ENCODE measurements at places on chromosomes 12 and 14.

DNA sequence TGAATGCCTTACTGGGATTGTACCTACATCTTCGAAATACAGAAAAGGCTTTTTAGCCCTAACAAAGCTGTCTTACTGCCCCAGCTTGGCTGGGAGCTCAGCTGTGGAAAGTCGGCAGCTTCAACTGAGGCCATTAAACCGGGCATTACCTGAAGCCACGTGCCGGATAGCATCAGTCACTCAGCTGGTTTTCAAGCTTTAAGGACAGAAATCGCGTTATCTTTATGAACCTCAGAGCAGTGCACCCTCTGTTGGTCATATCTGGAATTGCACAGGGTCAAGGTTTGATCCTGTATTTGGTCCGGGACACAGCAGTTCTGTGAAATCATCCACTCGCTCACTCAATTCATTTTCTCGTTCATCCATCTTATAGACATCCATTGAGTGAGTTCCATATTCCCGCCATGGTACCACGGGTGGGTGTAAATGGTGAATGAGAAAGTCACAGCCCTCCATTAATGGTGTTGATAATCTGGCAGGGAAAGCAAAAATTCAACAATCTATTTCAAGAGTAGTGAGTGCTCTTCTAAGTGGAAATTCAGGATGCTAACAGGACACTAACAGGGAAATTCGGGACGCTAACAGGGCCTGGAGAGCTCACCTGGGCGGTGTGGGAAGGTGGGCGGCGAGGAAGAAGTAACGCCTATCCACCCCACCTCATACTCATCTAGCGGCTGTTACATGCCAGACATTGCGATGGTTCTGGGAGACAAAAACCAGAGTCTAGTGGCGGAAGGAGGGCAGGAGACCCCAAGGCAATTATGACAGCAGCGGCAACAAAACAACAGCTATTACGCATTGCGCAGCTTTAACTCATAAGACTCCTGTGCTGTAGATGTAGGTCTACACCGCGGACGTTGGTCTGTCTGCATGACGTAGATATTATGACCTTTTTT lies 60.6 kb upstream of the TCL1A start:
- peak; percentile 16 for DNase-seq

GRCh38 chr12:2387103-2387834 lies 334.5 kb downstream of the CACNA1C start:
- DNase-seq: no peak

DNA sequence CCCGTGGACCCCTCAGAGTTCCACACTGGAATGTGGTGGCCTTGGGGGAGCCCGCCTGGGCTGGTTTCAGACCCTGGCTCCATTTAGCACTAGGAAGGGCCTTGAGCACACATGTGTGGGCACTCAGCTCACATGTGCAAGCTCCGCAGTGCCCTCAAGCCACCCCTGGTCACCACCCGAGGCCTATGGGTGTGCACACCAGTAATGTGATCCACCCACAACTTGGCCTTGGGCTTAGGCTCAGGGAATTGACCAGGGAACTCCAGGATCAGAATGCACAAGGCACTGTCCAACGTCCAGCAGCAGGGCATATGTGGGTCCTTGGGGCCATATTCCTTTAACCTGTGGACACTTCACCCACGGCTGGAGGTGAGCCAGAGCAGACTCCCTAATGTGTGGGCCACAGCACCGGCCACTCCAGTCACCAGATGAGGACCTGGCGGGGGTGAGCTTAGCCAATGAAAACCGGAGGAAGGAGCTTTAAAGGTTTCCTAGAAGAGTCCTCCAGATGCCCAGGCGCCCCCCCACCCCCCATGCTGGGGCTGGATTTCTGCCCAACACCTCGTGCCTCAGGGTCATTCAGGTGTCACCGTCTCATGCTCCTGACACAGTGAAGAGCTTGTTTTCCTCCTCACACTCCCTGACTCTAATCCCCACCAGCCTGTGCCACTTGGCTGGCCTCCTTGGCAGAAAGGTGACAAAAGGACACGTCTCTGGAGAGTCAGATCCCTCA lies 209.2 kb downstream of the ZFP36L1 start:
- DNase-seq: no peak

GRCh38 chr14:64879635-64880220 lies at the start of gene SPTB:
TSS of gene SPTB (minus strand) at chr14:64879907. CDS start at chr14:64823094, 56,813 bp downstream.
- no peak for DNase-seq

DNA sequence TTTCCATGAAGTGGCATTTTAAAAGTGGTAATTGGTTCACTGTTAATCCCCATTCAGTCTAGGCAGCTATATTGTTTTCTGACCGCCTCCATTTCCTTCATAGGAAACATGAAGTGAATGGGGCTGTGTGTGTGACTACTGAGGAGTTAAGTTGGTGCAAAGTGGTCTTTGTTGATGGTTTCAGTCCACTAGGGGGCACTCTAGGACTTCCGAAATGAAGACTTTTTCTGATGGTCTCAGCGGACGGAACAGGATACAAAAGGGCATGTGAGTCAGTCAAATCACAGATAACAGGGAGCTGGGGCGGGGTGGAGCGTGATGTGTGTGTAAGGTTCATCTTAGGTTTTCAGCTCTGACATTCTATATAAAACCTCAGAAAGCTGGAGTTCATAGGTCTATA lies 240.1 kb upstream of the OR4E1 start:
- DNase-seq: peak; percentile 31

- peak; percentile 3 for DNase-seq
Measured at GRCh38 chr14:53180272-53181221, 27.4 kb upstream of the DDHD1 start.

DNA sequence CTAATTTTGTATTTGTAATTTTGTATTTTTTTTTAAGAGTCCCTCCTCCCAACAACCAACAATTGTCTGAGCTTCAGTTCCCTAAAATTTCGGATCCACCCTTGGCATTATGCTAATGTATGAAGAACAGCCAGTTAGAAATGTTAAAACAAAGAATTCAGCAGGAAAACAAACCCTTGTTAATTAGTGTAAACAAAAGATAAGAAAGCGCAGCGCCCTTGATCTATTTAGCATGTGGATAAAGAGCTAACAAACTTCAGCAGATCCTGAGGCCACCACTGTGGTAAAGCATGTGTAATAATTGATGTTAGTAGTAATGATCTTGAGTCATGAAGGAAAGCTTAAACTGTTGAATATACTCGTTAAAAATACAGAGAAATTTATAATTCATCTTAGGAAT lies 199.8 kb downstream of the TMX1 start:
- no peak for DNase-seq

DNA sequence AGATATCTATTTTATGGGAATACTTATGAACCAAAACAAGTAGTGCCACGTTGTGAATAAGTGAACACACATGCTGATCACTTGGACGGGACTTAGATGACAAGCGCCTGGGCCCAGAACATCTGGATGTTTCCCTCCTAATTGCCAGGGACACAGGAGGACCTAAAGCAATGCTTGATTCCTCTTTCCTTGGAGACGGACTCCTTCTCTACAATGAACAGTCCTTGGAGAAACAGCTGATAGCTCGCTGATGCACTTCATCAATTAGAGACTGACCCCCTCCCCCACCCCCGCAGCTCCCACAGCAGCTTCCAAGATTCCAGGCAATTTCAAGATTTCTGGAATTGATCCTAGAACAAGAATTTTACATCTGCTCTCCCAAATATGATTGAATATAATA lies 86.4 kb downstream of the ST8SIA1 start:
- no peak for DNase-seq

DNA sequence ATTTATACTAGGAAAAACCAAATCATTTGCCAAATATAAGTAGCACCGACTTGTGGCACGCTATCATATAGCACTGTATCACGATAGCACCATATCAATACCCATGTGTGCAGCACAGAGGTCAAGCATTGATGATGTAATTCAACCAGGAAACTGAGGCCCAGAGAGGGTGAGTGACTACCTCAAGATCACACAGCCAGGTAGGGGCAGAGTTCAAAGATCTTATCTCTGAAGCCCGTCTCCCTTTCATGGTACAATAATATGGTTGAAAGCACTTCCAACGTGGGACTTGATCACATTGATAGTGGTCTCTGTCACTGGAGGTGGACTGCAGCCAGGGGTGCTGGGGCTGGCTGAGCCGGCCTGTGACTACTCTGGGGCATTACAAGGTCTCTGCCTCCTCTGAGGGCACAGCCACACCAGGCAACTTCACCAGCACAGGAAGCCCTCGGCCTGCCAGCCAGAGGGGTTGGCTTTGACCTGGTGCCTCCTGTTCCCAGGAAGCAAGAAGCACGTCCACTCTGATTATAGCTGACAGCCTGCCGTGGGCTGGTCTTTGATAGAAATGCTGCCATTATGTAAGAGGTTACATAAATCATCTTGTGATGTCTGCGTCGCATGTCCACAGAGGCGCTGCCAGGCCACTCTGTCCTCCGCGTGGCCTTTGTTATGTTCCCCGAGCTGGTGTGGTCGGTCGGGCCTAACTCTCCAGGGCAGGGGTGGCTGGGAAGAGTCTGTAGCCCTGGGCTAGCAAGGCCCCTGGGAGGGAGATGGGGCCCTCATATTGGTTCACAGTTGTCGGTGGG lies 5.9 kb upstream of the FAM181A start:
- no peak for DNase-seq

DNA sequence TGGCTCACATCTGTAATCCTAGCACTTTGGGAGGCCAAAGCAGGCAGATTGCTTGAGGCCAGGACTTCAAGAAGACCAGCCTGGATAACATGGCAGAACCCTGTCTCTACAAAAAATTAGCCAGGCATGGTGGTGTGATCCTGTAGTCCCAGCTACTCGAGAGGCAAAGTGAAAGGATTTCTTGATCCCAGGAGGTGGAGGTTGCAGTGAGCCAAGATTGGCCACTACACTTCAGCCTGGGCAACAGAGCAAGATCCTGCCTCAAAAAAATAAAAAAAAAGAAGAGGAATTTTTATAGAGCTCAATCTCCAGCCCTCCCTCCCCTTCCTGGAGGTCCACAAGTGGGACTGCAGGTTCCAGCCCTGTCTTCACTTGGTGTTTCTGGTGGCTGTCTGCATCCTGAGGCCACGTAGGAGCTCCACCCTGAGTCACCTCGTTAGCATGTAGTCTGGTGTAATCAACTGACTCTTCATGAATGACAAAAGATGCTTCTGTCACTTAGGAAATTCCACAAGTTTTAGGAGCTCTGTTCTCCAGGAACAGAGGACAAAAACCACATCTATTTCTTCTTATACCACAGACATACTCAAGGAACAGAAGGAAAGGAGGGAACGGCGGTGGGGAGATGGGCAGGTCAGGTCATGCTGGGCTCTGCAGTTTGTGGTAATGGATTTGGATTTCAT lies 16.2 kb downstream of the CCDC62 start:
- no peak for DNase-seq

GRCh38 chr12:71848212-71848611 lies 8.7 kb downstream of the TBC1D15 start:
- no peak for DNase-seq

DNA sequence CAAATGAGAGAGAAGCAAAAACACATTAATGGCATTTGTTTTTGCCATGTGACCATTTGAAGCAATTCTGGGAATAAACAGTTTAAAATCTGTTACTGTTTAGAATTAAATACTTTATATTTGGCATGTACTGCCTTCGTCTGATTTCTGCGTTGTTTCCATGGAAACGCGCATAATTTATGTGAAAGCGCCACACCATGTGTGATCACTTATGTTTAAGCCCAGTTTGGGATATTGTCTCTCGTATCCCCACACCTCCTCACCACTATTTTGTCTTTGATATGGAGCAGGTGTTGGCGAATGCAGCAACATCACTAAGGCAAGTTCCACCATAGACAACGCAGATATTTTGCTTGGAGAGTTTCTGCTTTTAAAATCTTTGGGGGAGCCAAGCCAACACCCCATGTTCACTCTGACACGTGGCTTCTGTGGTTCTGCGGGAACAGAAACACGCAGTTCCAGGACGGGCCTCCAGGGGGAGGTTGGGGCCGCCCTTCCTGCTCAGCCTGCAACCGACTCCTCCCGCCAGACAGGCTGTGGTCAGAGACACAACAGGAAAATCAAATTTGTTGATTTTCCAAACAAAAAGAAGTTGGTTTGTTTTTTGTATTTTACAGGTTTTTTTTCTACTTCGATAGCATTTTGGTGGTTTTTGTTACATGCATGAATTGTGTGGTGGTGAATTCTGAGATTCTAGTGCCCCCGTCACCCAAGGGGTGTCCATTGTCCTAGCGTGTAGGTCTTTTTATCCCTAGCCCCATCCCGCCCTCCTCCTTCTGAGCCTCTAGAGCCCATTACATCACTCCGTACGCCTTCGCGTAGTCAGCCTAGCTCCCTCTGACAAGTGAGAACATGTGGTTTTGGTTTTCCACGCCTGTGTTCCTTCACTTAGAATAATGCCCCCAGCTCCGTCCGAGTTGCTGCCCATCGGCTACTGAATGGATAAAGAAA lies 101.9 kb upstream of the SFSWAP start:
- DNase-seq: no peak

- DNase-seq: no peak
Measured at GRCh38 chr14:90383731-90384542, 12.9 kb upstream of the CALM1 start.

DNA sequence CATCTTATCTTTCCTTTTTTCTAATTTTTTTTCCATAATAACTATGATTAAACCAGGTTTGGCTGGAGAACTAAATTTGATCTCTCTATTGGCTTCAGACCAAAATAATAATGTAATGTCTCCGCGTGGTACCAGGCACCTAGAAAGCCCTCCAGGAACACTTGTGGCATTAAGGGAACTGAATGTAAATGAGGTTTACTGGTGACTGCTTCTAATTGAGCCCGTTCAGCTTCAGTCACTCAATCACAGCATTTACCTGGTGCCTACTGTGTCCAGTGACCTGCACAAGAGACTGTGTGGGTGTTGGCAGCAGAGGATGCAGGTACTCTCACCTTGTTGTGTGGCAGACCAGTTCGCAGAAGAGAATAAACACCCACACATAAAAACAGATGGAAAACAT lies 302.5 kb downstream of the DPF3 start:
- no peak for DNase-seq

DNA sequence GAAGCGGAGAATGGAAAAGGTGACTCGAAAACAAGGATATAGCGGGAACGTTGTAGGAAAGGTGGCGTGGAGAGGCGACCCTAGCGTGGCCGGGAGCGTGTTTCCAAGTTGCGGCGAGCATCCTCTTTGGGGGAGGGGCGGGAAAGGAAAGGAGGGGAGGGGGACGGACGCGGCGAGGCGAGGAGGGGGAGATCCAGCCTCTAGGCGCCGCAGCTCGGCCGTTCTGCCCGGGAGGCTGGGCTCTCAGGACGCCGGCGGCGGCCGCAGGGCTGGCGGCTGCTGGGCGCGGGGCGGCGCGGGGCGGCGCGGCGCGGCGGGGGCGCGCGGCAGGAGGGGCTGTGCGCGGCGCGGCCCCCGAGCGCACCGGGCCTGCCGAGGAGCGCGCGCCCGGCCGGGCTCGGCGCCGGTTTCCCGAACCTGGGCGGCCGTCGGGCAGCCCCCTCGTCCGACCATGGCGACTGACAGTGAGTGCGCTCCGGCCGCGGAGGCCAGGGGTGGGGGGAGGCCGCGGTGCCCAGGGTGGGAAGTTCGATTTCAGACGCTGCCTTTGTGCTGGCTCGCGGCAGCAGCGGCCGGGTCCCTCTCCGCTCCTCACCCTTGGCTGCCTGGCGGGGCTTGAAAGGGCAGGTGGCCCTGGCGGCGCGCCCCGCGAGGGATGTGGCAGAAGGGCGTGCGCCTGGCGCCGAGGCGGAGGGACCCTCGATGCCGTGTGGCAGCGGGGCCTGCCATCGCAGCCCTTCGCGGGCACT lies 50.3 kb downstream of the SNAPC1 start:
- DNase-seq: no peak
